Liver (tissue), 10 donors: ENCODE measurements at places on chromosomes 13 and 19.

GRCh38 chr19:3068071-3068470 is 5.8 kb upstream of the TLE5 start:
- no peak for DNase-seq

GRCh38 chr13:98941126-98941525 is 36.7 kb downstream of the DOCK9 start:
- DNase-seq: no peak

- DNase-seq: no peak
Observed at GRCh38 chr19:7850000-7850813, 20.2 kb downstream of the EVI5L start.

GRCh38 chr13:61916483-61916882 is 500.8 kb upstream of the PCDH20 start:
- no peak for DNase-seq

DNA sequence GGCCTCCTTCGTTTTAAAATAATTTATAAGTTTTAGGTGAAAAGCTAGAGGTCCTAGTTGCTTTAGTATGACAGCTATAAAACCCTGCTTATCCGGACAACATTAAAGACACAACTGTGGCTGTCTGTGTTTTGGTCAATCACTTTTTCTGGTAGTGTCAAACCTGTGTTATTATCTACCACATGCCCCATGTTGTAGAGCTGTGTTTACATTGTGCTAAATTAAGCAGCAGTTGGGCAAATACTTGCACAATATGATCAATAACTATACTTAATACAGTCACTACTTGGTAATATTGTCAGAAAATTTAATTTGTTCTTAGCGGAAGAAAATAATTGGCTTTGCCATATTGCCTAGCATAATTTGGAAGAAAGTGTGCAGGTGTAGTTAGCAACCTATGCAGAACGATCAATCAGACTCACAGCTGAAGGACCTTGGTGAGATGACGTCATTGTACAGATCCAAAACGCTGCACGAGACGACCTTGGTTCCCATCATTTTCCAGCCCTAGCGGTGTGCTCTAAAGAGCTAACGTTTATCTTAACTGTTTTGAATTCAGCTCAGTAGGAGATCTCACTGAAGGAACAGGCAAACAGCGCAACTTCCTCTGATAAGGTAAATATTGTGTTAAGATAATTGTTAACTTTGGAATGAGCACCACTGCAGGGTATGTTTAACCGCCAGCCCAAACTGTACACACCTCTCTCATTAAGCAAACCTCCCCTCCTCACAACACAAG is 476.6 kb downstream of the IRS2 start:
- no peak for DNase-seq

- DNase-seq: no peak
Observed at GRCh38 chr13:67273001-67273400, 42.9 kb upstream of the PCDH9 start.

GRCh38 chr19:11035441-11036377 is 53.6 kb upstream of the LDLR start:
- DNase-seq: peak; percentile 90

GRCh38 chr19:29819300-29819699 is 7.5 kb downstream of the CCNE1 start:
- no peak for DNase-seq

GRCh38 chr13:95485045-95485517 is 67.4 kb upstream of the CLDN10 start:
- no peak for DNase-seq

DNA sequence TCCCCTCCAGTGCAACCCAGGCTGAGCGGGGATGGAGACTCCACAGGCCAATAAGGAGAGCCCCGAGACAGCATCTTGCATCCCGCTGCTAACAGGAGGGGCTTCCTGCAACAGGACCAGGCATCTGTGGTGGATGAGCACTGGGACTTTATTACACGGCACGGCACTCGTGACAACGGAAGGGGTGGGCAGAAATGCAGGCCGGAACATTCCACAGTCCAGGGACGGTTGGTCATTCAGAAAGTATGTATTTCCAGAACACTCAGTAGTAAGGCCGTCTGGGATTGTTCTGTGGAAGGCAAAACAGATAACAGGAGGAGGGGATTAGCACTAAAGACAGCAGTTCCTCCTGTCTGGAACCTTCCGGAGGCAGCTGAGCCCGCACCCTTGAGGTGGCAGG is 3.3 kb upstream of the TM6SF2 start:
- no peak for DNase-seq
